Stimulated activated CD4-positive, alpha-beta T cell treated with anti-CD3 and anti-CD28 coated beads, Interleukin-15, amount 100 ng/mL, for 1 hour (primary cell): ENCODE measurements at places on chromosomes 5 and 9.

DNA sequence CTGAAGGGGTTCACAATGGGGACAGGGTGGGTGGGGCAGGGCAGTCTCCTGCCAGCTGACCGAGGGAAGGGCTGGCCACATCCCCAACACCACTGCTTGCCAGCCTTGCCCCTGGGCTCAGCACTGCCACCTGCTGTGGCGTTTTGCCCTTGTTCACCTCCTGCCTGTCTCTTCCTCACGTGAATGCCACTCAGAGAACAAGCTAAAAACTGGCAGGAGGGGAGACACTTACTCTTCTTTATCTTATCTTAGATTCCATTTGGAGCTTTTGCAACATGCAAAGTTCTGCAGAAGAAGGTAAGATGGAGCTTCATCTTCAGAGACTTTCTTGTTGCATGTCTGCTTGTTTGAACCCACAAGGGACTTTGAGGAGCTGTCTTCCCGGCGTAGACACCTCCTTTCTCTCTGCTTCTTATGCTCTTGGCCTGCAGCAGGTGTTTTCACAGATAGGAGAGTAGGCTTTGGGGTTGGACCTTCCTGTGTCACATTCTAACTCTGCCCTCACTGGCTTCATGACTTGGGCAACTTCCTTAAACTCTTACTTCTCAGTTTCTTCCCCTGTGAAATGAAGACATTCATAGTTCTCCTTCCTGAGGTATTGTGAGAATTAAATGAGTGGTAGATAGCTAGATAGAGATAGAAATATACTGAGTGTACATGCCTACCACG lies 4.1 kb downstream of the LRSAM1 start:
- no peak for DNase-seq

- DNase-seq: no peak
Measured at GRCh38 chr9:35905912-35906679, at the start of gene HRCT1. Gene HRCT1, plus strand, starts transcription at chr9:35906202. Its CDS starts 86 bp downstream, at chr9:35906288.

DNA sequence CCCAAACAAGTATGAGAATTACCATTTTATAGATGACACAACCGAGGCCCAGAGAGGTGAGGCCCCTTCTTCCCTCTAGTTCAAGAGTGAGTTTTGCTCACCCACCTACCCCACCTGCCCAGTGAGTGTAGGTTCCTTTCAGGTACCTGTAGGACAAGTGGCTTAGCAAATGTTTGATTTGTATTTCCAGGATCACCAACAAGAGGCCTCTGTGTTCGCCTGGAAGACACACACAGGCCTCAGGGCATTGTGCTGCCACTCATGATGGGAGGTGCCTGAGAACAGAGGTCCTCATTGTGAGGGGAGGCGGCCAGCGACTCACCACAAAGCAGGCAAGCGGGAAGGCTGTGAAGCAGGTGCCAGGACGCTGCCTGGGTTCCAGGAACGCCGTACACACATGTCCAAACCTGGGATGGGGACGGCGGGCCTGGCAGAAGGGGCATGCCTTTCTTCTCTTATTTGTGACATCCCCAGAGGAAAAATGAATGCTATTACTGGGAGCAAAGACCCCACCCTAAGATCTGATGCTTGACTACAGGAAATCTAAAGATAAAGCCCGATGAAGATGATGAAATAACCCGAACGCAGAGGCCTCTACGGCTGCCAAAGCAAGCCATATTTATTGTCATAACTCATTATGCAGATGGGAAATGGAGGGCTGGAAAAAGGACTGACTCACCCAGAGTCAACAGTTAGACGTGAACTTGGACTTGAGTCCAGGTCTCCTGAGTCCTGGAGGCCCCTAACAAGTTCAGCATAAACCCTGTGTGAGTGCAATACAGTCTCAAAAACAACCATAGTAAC lies 60.2 kb upstream of the SLC25A51 start:
- no peak for DNase-seq

DNA sequence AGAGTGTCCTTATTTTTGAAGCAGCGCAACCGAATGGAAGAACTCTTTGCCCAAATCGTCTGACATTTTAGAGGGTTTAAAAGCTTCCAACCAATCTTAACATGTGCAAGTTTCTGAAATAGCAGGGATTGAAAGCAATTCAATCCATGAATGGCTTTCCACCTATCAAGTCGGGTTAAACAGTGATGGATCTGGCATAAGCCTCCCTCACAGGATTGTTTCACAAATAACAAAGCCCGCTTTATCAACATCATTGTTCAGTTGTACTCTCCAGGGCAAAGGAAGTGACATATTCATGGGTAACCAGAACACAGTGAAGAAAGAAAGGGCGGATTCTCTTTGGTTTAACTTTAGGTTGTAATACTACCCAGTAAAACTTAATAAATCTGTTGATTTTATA lies 497.3 kb downstream of the MTRR start:
- no peak for DNase-seq

DNA sequence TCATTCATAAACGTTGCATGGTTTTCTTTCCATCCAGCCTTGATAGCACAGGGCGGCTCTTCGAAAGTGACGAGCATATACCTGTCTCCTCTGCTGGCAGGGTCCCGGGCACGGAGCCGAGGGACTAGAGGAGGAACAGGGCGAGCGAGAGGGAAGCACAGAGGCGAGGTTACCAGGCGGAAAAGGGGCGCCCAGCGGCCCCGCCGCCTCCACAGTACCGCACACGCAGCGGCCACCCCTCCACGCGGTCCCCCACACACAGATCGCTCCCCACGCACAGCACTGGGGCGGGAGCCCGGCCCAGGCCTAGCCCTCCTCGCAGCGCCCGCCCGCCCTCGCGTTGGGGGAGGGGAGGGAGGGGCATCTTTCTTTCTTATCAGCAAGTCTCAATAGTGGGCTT lies 296.6 kb upstream of the DAB2 start:
- no peak for DNase-seq

- no peak for DNase-seq
Measured at GRCh38 chr9:138042640-138043039, 165.1 kb downstream of the CACNA1B start.

DNA sequence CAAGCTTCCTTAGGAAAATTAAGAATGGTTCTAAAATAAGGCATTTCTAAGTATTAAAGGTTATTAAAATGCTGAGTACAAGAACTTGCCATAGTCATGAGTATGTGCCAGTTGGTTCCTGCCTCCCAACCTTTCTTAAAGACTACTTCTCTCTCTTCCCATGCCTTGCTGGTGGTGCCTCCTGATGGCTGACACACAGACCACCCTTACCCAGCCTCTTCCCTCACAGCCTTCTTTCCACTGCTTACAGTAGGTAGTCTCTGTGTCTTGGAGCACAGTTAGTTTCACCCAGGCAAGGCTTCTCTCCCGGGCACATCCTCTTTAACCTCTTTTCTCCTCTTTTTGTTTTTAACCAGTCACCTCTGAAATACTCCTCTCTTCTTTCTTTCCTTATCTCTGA lies 20.6 kb upstream of the GPR150 start:
- DNase-seq: no peak

- DNase-seq: no peak
Measured at GRCh38 chr5:153094333-153094732, 396.1 kb upstream of the GRIA1 start.

GRCh38 chr5:35745193-35745592 lies 111.5 kb upstream of the IL7R start:
- no peak for DNase-seq

DNA sequence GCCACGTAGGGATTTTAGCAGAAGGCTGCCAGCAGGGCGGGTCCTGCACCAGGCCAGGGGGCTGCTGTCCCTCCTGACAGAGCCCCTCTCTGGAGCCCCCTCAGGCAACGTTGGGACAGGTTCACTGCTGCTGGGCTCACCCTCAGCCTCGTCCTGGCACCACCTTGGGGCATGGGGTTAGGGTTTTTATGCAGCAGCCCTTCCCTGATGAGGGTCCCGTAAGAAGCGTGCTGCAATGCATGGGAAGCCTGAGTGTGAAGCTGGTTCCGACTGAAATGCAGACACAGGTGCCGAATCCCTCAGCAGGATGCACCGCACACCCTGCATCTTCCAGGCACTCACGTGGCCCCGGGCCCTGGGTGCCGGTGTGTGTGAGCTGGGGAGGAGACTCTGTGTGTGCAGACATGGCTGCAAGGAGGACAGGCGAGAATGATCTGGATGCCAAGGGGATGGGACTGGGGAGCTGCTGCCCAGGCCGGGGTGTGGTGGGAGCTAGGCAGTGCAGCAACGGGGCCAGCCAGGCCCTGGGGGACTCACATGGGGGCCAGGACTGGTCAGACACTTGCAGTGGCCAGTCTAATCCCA lies 27.1 kb downstream of the ZDHHC11B start:
- DNase-seq: no peak

DNA sequence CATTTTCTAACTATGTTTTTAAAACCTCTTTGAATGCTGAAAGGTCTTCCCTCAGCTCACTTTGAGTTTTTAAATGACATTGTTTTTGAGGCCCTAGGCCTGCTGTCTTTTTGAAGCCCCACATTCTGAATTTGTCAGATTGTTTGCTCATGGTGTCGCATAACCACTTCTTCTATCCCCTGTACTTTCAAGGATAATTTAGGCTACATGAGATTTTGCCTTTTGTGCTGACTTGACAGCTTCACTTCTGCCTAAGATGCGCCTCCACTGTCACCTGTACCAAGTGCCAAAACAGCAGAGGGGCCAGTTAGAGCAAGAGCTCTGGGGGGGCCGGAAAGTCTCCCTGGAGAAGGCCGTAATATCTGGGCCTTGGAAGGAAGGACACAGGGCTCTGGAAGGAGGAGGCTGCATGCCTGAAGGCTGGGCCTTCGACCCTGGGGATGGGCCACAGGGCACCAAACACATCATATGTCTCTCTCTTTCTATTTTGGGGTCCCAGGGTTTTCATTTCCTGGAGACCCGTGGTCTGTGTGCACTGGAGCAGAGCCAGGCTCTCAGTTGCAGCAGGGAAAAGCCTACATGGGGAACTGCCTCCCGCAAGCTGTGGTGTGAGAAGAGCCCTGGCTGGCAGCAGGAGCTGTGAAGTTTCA lies 49.1 kb downstream of the NDST1 start:
- DNase-seq: no peak

DNA sequence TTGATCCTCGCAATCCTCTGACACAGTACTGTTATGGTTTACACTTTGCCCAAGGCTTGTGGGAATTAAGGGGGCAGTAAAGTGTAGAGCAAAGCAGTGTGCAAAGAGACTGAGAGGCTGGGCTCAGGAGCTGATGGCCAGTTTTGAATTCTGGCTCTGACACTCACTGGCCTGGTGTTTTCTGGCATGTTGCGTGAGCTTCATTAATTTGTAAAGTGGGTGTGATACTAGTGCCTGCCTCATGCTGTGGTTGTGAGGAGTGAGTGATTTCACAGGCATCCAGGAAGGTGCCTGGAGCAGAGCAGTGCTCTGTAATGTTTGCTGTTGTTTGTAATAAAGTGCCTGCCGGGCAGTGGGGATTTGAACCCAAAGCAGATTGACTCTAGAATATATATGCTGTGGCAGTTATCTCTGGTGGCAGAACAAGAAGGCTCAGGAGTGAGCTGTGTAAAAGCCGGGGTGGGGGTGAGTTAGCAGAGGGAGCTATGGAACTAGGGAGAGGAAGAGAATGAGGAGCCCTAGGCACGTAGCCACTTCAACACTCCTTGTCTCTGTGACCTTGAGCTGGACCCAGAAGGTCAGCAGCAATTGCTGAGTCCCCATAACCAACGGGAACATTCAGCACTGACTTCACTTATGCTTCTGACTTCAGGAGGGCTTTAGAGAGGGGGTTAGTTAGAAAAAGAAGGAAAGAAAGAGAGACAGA lies 108.5 kb downstream of the DOCK2 start:
- no peak for DNase-seq

- no peak for DNase-seq
Measured at GRCh38 chr9:14056316-14056861, 257.6 kb downstream of the NFIB start.

GRCh38 chr9:127853312-127854183 lies 910 bp downstream of the ENG start:
- DNase-seq: no peak

GRCh38 chr5:146238973-146239372 lies 35.6 kb downstream of the RBM27 start:
- DNase-seq: no peak

DNA sequence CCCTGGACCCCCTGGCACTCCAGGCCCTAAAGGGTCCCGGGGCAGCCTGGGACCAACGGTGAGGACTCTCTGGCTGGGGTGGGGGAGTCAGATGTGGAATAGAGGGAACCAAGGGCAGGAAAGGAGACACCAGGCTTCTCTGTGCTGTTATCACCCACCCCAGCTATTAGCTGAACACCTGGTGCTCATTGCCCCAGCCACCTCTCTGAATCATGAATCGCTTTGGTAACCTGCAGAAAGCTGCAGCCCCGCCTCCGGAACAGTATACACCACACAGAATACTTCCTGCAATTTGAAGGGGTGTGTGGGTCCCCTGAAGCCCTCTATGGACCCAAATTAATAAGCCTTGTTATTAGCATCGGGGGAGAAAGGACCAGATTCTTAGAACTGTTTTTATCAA lies 40.4 kb upstream of the ORM1 start:
- no peak for DNase-seq

GRCh38 chr5:10331341-10331796 lies 22.1 kb upstream of the MARCHF6 start:
- no peak for DNase-seq

GRCh38 chr9:125654121-125654520 lies 52.9 kb downstream of the MAPKAP1 start:
- DNase-seq: no peak

- no peak for DNase-seq
Measured at GRCh38 chr9:91682806-91683205, 259.2 kb upstream of the NFIL3 start.

- DNase-seq: no peak
Measured at GRCh38 chr5:137279521-137280231, 219.4 kb downstream of the SPOCK1 start.

DNA sequence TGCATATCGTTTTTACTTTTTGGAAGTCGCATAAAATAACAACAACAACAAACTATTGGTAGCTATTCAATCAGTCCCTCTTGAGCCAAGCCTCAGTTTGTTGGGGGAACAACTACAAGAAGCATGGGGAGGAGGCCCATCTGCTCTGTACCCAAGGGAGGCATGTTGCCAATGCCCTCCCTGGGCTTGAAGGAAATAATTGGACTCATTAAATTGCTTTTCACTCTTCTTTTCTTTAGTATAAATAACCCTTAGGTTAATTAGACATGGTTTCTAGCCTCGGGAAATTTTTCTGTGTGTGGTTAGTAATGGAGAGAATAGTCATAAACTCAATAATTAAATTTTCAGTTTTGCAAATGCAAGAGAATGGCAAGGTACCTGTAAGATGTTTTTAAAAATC lies 500.7 kb downstream of the TLE4 start:
- DNase-seq: no peak

DNA sequence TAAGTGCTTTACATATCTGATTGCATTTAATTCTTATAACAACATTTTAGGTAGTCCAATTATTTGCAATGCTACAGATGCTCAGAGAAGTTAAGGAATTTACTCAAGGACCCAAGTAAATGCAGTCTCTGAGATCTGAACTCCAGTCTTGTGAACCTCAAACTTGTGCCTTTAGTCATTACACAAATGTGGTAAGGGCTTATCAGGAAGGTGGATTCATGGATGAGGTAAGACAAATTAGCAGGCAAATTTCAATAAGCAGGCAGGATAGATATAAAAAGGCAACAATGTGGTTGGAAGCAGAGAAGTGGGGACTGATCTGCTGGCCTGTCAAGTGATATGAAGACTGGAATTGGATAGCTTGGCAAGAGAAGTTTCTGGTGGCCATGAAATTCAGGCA lies 29.5 kb downstream of the HMHB1 start:
- no peak for DNase-seq

GRCh38 chr9:27179245-27179865 lies 70.3 kb downstream of the TEK start:
- DNase-seq: no peak

GRCh38 chr5:139687656-139688055 lies 39.5 kb downstream of the CXXC5 start:
- no peak for DNase-seq
